ENCODE measurements at places on chromosomes 2 and 18.

GRCh38 chr2:47536696-47537095 lies 133.7 kb downstream of the MSH2 start:
- DNase-seq = no peak

- no peak for DNase-seq
Measured at GRCh38 chr2:220452561-220452960, 825.1 kb downstream of the SLC4A3 start.

DNA sequence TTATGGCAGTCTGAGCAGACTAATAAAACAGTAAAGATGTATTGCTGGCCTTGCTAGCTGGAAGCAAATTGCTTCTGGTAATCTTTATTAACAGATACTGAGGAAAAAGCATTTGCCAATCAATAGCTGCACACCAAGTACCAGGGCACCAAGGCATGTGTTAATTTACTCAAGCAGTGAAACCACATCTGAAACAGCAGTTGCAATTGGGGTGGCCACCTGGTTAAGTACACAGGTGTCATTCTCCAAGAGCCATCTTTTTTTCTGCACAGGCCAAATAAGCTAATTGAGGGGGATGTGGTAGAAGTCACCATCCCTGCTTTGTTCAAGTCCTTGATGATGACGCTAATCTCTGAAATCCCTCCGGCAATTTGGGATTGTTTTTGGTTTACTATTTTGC lies 8.6 kb upstream of the SEH1L start:
- no peak for DNase-seq

- no peak for DNase-seq
Measured at GRCh38 chr2:54740333-54740732, 16.9 kb downstream of the EML6 start.

DNA sequence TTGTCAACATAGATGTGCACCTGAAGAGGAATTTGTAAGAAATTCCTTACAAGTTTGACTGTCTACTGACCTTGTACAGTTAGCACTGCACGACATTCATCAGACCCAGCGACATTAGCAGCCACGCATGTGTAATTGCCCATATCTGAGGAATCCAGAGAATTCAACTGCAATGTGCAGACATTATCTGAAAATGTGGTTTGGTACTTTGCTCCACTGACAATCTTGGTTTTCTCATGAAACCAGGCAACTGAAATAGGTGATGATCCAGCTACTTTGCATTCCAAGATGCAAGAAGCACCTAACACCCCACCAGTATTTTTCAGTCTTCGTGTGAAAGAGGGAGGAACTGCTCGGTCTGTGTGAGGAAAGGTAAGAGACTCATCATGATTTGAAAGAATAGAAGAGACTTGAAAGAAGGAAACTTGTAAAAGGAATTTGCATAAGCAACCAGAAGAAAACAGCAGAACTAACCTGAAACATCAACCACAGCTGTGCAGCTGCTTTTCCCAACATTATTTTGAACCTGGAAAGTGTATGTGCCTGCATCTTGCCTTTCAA lies 83.4 kb downstream of the TTN start:
- DNase-seq = no peak

GRCh38 chr2:164474873-164475272 lies 146.4 kb downstream of the GRB14 start:
- DNase-seq = no peak

Measured in Kasumi-1 (cell line).